Astrocyte (in vitro differentiated cells and primary cell): ENCODE measurements at places on chromosomes 2 and 18. TPM values are rescaled to one million over a fixed set of nuclear protein-coding genes. Genes with fewer than 3 reads are reported as not detected.

GRCh38 chr2:162184359-162184758, 32.3 kb upstream of the GCG start:
- peaks cover 64% of the 10 kb centered on the region for H3K36me3 ChIP-seq
- H3K27me3 ChIP-seq = no peaks in the 10 kb centered on the region
- no peaks in the 10 kb centered on the region for H3K4me1 ChIP-seq
- no peak overlapping the region for H3K27ac ChIP-seq
- no peak overlapping the region for H3K4me3 ChIP-seq

Gene SCN9A
- 7.8 and 8.7 TPM in 2 replicates for total RNA-seq

DNA sequence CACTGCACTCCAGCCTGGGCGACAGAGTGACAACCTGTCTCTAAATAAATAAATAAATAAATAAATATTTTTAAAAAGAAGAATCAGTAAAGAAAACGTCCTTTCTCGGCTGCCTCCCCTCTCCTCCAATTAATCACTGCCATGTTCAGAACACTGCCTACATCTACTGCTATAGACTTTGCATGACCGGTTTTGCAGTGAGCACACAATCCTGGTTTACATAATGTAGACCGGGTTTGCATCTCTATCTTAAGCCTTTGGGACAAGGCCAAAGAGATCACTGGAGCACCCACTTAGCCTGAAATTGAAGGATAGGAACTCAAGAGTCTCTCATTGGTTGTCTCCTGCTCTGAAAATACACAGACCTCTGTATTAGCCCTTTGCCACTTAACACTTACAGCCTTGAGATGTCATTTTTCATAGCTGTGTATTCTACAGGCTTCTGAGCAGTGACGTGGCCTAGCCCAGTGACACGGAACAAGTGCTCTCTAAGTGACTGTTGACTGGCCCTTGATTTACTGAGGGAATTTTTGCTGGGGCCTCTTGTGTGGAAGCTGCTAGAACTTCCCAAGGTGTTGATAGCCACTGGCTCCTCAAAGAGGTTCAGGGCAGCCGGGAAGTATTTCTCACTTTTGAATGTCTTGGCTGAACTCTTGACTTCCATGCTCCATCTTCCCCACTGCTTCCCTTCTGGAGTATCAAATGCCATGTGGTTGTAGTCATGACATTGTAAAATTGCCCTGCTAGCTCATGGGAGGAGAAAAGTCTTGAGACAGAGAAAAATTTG, 45.3 kb upstream of the CCBE1 start:
- no peaks in the 10 kb centered on the region for H3K36me3 ChIP-seq
- no peaks in the 10 kb centered on the region for H3K27me3 ChIP-seq
- peaks cover 21% of the 10 kb centered on the region for H3K4me1 ChIP-seq
- no peak overlapping the region for H3K4me3 ChIP-seq
- peak overlapping the region; percentile 85 for H3K27ac ChIP-seq

- peak overlapping the region; percentile 41 for H3K27ac ChIP-seq
- peak; percentile 71 for DNase-seq
- no peaks in the 10 kb centered on the region for H3K36me3 ChIP-seq
Observed at GRCh38 chr2:218962859-218963492, 3.5 kb downstream of the CDK5R2 start.

DNA sequence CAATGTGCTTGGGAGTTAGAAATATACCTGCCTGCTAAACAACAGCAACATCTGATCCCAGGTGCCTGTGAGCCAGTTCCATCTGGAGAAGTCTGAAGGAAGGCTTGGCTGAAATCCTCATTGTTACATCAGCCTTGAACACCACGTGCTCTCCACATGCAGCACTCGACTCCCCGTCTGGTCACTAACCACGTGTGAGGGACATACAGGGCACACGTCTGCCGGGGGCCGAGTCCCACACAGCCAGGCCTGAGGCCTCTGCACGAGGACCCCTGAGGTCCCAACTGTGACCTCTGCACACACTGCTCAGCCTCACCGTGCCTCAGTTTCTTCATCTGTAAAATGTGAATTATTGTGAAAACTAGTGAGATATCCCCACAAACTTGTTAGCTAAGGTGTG, 236.5 kb upstream of the SALL3 start:
- H3K4me1 ChIP-seq = no peaks in the 10 kb centered on the region
- no peaks in the 10 kb centered on the region for H3K27me3 ChIP-seq
- no peak for DNase-seq
- no peak overlapping the region for H3K27ac ChIP-seq
- no peaks in the 10 kb centered on the region for H3K36me3 ChIP-seq
